ENCODE measurements at places on chromosomes 6 and 20.
A peak's percentile ranks its signal among the peaks of the same experiment; 100 is the strongest.

- DNase-seq, result no peak
These were observed 149.8 kb upstream of the AKAP12 start for GRCh38 chr6:151089978-151090377.

DNA sequence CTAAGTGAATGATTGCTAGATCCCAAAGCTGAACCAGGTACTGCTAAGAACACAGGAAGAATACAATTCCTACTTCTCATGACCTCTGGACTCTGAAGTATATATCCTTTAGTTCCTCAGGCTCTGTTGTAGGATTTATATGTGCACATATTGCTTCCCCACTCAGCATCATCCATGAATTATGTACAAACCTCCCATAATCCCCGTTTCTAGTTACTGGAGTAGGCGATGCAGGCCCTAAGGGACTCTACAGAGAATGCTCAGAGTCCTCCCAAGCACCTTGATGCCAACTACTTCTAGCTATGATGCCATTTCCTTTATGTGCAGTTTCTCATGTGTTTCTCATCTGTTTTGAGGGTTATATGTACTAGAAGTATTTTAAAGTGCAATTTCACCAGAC is 154.9 kb upstream of the EPHA7 start:
- DNase-seq, result no peak

DNA sequence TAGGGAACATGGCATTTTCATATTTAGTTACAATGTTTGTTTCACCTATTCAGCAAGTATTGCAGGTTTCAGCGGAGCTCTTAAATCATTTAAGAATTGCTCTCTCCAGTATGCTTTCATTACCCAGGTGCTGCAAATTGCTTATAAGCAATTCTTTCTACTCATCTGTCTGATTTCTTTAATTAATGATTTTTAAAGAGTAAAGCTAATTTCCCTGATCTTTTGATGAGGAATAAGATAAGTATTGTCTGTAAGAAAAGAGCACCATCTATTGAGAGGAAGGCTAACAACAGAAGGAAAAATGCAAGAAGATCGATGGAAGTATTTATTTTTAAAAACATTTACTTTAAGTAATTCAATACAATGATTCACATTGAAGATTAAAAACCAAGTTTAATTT is 2.0 kb downstream of the OPRM1 start:
- DNase-seq, result no peak

- no peak for DNase-seq
These were observed 592.3 kb downstream of the PKHD1 start for GRCh38 chr6:51495096-51495495.

DNA sequence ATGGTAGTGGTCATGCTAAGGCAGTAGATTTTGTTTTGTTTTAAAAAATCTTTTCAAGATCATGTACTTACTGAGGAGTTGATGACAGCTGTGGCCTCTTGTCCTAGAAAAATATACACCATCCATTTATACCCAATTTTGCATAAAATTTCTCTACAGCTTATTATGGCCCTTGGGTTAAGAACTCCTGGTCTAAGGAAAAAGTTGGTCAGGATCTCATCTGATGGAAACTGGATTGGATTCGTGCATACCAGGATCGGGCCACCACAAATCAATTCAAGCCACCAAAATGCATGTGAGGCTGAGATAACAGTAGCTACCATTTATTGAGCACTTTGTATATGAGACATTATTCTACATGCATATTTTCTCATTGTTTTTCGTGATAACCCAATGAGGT is 244.4 kb downstream of the ZFAND3 start:
- DNase-seq, result no peak

- DNase-seq, result no peak
These were observed 107.5 kb downstream of the FYN start for GRCh38 chr6:111765763-111766162.

DNA sequence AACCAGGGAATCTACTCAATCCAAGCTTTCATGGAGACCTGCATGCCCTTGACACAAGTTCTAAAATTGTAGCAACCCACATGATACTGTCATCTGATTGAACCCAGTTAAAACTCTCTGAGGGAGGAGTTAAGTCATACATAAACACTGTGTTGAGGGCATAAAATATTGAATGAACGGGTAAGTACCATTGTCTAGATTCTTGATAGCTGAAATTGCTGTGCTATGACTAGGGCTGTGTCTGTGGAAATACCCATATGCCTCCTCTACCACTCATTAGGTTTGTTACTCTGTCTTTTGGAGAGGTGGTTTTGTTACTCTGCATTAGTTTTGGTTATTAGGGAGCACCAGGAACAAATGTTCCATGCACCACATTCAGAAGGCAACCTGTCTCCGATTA is 7.6 kb downstream of the ENPP4 start:
- DNase-seq, result no peak

DNA sequence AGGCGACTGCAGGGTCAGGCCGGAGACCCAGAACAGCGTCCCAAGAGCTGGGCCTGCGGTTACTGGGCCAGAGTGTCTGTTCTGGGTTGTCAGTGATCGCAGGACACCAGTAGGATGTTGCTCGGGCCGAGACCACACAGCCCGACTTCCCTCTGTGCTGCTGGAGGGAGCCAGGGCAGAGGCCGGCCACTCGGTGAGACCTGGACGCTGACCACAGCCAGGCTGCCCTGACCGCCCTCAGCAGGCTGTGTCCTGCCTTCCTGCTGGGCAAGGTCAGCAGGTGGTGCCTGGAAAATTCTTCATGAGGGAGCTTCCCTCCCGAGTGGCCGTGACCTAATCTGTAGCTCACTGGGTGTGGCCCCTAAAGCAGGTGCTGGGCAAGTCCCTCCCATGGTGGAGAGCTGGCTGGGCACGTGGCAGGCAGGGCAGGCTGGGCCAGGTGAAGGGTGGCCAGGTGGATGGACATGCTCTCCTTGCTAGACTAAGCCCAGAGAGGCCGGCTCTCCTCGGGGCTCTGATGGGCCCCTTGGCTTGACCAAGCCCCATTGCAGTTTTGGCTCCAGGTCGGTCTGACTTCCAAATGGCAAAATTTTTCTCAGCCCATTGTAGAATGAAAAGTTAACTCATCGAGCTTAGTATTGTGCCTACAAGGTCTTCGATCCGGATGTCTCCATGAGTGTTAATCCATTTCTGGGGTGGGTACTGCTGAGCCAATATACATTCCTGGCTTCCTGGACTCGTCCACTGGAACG is 1.9 kb downstream of the SLCO4A1 start:
- DNase-seq, result no peak

DNA sequence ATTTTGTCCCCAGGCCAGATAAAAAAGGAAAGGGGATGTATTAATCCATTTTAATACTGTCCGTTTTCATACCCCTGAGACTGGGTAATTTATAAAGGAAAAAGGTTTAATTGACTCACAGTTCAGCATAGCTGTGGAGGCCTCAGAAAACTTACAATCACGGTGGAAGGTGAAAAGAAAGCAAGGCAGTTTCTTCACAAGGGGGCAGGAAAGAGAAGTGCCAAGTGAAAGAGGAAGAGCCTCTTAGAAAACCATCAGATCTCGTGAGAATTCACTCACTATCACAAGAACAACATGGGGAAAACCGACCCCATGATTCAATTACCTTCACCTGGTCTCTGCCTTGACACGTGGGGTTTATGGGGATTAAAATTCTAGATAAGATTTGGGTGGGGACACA is 152.5 kb downstream of the IBTK start:
- DNase-seq, result peak; percentile 29

GRCh38 chr6:130783416-130784107 is 43.6 kb upstream of the SMLR1 start:
- no peak for DNase-seq

- DNase-seq, result peak; percentile 98
These were observed 87.5 kb downstream of the CRYBG1 start for GRCh38 chr6:106448000-106448426.

- no peak for DNase-seq
These were observed 8.3 kb downstream of the B4GALT5 start for GRCh38 chr20:49705358-49705757.

GRCh38 chr6:126657561-126658175 is 317.8 kb downstream of the CENPW start:
- peak; percentile 54 for DNase-seq

DNA sequence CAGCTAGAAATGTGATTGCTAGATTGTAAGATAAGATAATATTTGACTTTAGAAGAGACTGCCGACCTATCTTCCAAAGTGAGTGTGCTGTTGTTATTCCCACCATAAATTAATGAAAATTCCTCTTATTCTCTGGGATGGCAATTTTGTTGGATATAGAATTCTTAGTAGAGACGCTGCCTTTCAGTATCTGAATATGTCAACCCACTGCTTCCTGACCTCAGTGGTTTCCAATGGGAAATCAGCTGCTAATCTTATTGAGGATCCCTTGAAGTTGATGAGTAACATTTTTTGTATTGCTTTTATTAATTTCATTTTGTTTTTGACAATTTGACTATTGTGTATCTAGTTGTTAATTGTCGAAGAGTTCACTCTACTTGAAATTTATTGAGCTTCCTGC is 313.0 kb downstream of the BMP2 start:
- no peak for DNase-seq

- DNase-seq, result no peak
These were observed 253.1 kb downstream of the FNDC1 start for GRCh38 chr6:159422041-159422984.

- DNase-seq, result no peak
These were observed 884 bp downstream of the MCHR2 start for GRCh38 chr6:99993146-99993532.

DNA sequence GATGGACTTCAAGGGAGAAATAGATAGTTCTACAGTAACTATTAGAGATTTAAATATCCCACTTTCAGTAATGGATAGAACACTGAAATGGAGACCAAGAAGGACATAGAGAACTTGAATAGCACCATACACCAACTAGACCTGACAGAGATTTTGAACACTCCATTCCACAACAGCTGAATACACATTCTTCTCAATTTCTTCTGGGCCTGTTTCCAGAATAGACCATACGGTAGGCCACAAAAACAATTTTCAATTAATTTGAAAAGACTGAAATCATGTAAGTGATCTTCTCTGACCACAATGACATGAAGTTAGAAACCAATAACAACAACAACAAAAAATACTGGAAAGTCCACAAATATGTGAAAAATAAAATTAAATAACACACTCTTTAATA is 979.1 kb upstream of the FLRT3 start:
- no peak for DNase-seq

DNA sequence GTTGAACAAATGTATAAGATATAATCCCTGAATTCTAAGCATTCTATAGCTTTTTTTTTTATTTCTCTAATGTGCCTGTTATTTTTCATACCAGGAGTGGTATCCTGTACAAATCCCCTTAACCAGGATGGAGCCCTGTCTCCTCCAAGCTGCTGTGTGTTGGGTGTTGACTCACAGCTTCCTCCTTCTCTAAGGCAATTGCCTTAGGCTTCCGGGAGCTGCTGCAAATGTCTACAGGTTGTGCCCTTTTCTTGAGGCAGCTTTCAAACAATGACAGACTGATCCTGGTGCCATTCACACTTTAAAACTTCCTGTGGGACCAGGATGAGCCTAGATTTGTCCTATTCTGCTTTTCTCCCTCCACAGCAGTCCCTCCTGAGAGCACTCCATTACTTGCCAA is 173.2 kb downstream of the BTBD3 start:
- DNase-seq, result peak; percentile 72

DNA sequence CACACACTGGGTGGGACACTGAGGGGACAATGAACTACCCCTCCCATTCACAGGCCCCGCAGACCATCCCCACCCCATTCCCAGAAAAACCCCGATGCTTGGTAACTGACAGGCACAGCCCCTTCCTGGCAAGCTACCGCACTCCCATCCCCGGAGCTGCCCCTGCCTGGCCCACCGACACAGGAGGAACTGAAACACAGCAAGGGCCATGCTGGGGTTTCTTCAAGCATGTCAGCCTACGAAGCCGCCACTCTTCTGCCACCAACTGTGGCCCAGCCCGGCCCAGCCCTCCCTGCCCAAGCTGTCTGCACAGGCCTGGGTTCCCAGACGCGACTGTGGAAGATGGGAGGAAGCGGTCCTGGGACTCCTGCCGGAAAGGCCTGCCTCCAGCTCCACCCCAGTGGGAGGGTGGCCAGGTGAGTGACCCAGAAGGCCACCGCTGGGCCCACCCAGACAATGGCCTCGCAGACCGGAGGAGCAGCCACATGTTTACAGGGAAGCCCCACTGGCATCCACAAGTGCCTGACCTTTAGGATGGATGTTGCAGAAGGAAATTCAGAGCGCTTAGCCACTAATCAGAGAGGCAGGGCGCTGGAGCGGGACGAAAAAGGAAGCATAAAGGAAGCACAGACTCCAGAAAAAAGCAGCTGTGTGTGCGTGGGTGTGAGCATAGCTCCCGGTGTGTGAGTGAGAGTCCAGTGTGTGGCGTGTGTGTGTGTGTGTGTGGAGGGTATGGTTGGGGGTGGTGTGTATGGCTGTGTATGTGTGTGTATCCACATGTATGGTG is 91.6 kb downstream of the PRND start:
- DNase-seq, result peak; percentile 42
